ENCODE measurements at places on chromosomes 3 and 15.

- ATAC-seq, result no peak
Observed at GRCh38 chr3:41018855-41019254, 180.4 kb upstream of the CTNNB1 start.

GRCh38 chr3:63528325-63529000, 124.0 kb upstream of the SNTN start:
- no peak for ATAC-seq

DNA sequence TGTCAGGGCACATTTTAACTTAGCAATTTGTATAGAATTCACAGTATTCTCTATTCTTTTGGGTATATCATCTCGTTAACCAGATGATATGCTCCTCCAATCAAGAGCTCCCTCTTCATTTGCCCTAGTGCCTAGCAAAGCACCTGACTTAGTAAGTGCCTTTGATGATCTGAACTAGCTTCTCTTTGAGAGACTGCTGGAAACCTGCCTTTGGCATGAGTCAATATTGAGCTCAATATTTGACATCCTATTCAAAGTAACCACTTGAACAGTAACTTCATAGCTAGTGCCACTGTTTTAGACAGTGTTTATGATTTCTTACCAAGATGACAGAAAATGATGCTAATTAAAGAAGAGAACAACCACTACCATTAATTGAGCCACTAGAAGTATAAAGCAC, 696.3 kb upstream of the UBE2E2 start:
- no peak for ATAC-seq

GRCh38 chr3:108757404-108757982, at the start of gene RETNLB:
Gene RETNLB, minus strand, starts transcription at chr3:108757410. Its CDS starts 225 bp downstream, at chr3:108757185.
- ATAC-seq, result no peak

DNA sequence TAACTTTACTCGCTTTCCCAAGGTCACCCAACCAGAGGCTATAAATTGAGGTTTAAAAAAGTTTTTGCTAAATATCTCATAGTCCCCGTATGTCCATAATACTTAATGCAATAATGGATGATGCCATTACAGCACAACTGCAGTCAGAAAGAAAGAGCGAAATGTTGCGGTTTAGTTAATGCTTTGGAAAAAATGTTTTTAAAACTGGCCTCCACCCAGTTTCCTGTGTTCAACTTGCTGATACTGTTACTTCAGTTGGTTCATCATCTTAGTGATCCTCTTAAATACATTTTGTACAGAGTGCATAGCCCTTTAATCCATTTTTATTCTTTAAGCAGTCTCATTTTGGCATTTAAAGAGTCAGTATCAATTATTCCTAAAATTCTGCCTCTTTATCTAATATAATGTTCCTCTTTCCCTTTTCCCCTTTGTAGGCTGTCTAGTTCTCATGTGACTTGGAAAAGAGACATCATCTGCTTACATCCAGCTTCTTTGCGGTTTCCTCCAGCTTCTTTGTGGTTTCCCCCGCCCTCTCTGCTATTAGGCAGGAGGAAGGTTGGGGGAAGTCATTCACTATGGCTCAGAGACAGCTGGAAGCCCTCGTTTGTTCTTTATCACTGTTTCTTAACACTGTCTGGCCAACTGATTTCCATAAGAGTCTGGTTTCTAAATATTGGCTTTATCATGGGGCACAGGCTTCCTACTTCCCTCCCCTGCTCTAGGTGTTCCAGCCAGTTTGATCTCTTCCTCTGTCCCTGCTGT, 154.3 kb downstream of the GOLIM4 start:
- no peak for ATAC-seq

GRCh38 chr3:118272991-118273390, 761.7 kb downstream of the IGSF11 start:
- no peak for ATAC-seq

Data from esophagus mucosa (tissue), 1 donor.